ENCODE measurements at places on chromosomes 4 and X.

GRCh38 chr4:82865592-82865991 is 25.4 kb downstream of the SEC31A start:
- DNase-seq: peak; percentile 39

- DNase-seq: no peak
Measured at GRCh38 chr4:180913750-180914149, 1329.5 kb upstream of the TENM3 start.

GRCh38 chr4:623914-624566 is 1.3 kb upstream of the PDE6B start:
- DNase-seq: no peak

GRCh38 chrX:2781226-2781571 is 29.4 kb downstream of the XG start:
- DNase-seq: no peak

DNA sequence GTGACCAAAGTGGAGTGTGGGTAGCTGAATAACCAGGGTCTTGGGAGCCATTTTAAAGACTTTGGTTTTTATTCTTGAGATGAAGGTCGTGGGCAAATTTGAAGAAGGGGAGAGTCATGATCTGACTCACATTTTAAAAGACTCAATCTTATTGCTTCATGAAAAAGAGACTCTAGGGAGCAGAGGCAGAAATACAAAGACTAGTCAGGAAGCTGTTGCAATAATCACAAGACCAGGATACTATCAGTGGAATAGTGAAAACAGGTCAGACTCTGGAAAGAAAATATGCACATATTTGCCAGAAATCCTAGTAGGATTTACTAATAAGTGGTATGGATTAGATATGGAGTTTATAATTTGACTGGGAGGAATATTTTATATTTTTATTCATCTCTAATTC is 448.4 kb downstream of the RAPGEF2 start:
- no peak for DNase-seq

DNA sequence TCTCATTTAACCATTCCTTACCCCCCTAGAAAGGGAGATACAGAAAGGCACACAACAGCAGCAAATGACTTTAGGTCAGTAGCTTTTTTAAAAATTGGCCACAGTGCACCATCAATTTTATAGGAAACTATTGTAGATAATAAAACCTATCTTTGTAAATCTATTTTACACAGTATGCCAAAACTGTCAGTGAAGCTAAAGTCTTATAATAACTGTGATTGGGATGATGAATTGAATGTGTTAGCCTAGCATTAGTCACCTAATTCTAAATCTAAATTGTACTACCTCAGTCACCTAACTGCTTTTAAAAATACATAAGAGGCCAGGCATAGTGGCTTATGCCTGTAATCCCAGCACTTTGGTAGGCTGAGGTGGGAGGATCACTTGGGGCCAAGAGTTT is 44.2 kb downstream of the SH3RF1 start:
- no peak for DNase-seq

DNA sequence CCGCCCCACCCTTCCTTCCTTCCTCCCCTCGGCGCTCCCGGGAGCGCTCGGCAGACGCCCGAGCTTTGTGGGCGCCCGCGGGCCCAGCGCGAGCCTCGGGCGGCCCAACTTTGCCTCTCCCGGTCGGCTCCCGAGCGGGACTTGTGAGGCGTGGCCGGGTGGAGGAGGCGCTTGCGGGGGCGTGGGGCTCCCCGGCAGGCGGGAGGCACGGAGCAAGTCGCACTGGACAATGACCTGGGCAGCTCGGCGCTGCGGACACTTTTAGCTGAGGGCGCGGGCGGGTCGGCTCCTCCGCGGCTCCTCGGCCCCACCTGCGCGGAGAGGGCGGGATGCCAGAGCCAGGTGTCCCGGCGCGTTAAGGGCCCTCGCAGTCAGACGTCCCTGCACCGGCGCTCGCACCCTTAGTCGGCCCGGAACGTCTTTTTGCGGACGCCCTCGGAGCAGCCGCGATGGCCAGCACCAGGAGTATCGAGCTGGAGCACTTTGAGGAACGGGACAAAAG is 385 bp downstream of the DCLK2 start:
- DNase-seq: no peak

DNA sequence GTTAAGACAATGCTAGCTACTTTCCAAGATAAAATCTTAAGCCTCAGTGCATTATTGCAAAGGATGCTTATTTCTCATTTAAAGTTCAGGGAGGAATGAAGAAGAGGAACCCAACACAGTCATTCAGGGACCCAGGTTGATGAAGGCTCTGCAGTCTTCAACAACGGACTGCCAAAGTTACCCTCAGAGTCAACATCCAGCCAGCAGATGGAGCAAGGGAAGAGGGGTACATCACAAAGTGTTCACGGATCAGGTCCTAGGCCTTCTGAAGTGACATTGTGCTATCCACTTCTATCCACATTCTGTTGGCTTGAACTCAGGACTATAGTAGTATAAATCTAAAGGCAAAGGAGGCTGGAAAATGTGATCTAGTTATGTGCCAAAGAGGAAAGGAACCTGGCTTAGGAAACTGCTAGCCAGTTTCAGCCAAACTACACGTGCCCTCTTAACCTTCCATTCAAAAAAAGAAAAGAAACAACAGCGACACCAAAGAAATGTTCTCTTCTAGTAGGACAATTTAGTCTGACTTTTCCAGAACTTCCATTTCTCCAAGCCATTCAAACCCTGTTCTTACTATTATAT is 28.8 kb downstream of the NKX6-1 start:
- DNase-seq: no peak

GRCh38 chrX:121308276-121308805 is 260.9 kb downstream of the GLUD2 start:
- no peak for DNase-seq

DNA sequence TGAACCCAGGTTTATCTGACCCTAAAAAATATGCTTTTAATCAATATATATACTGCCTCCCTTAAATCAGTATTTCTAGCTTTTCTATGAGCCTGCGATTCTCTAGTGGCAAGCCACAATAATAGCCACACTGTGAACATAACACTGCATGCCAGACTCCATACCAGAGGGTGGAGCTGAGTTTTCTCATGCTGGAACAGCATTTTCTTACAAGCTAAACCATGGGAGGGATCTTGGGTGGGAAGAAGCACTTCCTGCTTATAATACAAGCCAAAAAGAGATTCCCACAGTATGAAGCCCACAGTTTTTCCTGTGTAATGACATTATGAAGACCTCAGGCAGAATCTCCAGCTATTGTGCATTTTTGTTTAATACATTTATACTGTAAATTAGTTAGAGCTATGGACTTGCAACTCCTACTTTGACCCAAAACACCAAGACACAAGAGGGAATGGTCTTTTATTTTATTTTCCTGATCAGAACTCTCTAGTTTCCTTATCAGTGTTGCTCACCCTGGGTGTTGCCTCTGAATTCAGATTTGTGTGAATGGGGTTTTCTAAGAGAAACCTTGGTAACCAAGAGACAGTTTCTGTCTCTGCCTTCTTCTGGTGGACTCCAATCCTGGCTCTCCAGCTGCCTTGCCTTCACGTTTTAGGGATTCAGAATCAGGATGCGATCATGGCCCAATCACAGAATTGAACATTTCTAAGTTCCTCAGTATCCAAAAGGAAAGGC is 74.5 kb upstream of the EOLA2 start:
- DNase-seq: no peak

DNA sequence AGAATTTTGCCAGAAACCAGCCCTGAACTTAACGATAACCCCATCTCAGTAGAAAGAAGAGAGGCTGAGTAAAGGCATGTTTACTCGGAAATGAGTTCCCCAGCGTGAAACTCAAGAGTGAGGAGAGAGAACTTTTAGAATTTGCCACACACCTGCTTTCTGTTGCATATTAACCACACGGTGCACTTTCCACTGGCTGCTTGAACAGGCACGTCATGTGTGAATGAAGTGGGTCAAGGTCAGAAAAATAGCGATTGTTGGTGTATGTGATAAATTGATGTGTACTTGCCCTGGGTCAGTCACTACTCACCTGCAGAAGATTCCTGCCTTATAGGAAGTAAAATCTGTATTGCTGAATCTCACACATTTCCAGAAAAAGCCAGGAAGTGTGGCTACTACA is 395.7 kb downstream of the TRIML1 start:
- no peak for DNase-seq

All from central memory CD4-positive, alpha-beta T cell (primary cell).